Activated CD8-positive, alpha-beta memory T cell treated with anti-CD3 and anti-CD28 coated beads for 4 hours (primary cell): ENCODE measurements at places on chromosomes 7 and 10.

GRCh38 chr10:77969114-77969513, 42.6 kb upstream of the DLG5 start:
- no peak for DNase-seq

- DNase-seq: no peak
Observed at GRCh38 chr7:116342125-116342524, 131.8 kb downstream of the TES start.

- DNase-seq: no peak
Observed at GRCh38 chr7:135341049-135341448, 107.4 kb downstream of the STRA8 start.

- no peak for DNase-seq
Observed at GRCh38 chr10:97589479-97589878, at the start of gene C10orf62. TSS of gene C10orf62 (plus strand) at chr10:97589721. CDS start at chr10:97589898, 177 bp downstream.

DNA sequence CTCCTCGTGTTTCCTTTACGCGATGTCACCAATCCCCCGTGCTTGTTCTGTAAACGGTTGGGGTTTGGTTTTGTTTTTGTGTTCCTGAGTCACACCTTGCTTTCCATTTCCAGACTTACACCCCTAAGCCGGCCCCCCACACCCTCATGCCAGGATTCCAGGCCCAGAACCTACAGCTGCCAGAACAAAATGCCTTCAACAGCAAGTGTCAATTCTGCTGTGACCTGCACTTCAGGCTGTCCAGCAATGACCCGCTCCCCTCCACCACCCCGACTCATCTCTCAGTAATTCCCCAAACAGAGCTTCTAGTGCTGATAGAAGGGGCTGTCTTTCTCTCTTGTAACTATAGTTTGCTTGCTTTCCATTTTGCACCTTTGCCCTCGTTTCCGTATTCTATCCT, 722.1 kb upstream of the CELF2 start:
- no peak for DNase-seq

GRCh38 chr7:25134358-25135010, 9.4 kb upstream of the CYCS start:
- no peak for DNase-seq

DNA sequence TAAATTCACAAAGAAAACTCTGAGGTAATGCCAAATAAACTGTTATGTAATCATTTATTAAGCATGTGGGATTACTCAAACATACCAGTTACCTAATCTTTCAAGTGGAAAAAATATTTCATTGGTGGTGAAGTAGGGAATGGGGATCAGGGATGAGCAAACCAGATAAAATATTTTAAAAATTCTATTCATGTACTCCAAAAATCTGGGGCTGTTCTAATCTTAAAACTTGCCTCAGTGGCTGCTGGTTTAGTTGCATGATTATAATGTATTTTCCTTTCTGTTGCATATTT, 19.5 kb downstream of the LMOD2 start:
- no peak for DNase-seq

- DNase-seq: no peak
Observed at GRCh38 chr7:122384528-122384927, 80.0 kb upstream of the FEZF1 start.

- DNase-seq: no peak
Observed at GRCh38 chr7:44549457-44549856, 8.3 kb upstream of the NPC1L1 start.

DNA sequence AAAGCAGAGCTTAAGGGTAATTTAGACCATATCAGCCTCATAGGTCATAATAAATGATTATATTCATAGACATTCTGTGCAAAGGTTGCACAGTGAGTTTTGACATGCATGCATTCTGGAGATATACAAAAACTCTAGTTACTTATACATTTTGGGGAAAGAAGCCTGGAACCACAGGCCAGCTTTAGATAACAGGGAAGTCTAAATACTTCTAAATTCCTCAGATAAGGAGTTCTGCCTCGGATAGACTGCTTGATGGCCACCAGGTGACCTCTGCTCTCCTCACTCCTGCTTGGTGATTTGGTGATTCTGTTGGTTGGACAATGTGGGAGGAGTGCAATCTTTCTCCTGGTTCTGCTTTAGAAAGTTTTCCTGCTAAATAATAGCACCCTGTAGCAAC, 77.9 kb downstream of the SGMS1 start:
- no peak for DNase-seq

DNA sequence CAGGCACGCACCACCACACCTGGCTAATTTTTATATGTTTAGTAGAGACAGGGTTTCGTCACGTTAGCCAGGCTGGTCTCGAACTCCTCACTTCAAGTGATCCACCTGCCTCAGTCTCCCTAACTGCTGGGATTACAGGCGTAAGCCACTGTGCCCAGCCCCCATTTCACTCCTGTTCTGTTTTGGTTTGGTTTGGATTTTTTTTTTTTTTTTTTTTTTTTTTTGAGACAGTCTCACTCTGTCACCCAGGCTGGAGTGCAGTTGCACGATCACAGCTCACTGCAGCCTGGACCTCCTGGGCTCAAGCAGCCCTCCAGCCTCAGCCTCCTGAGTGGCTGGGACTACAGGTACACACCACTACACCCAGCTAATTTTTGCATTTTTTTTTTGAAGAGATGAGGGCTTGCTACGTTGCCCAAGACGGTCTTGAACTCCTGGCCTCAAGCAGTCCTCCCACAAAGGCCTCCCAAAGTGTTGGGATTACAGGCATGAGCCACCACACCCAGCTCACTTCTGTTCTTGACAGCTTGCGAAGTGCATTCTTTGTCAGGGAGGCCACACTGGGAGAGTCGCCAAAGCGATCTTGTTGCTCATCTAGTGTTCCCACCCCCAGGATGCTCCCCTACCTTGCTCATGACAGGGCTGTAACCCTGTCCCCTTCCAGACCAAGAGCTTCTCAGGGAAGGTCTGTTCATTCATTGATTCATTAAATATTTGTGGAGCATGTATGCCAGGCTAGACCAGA, 229.1 kb downstream of the CUX1 start:
- no peak for DNase-seq

DNA sequence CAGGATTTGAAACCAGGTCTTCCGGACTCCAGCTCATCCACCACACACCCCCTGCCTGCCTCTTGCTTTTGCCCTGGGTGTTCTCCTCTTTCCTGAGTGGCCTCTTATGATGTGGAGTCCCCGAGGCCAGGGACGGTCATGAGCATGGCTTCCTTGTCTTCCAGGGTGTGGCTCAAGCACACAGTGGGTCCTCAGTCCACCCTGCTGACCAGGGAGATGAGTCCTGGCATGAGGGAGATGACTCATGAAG, 32.8 kb downstream of the DNAJB12 start:
- DNase-seq: no peak

DNA sequence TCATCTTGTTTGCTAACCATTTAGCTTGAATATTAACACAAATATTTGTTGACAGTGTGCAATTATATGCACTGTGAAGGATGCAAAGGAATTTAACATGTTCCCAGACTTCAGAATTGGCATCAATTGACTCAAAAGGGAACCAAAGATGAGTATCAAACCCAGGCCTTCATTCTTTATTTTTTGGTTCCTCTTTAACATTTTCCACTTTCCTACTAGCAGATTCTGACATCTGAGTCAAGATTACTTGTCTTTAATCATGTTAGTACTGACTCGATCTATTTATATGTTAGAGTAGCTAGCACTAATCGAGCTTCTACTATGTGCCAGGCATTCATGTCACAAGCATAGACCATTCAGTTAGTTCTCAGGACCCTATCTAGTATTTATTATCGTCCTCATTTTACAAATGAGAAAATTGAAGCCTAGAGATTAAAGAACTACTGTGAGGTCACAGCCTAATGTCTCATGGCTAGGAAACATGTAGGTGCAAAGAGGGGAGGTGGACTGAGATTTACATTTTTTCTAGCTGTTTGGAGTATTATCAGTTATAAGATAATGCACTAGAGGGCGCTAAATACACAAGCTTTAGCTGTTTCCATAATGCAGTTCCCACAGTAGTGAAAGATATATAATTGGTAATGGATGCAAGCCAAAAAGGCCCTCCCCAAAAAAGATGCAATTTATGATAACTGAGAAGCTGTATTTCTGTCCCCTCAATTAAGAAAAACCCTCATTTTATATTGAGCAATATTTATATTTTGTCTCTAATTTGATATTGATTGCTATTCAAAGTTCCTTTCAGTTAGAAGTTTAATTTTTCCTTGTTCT, 32.9 kb upstream of the KMT2E start:
- DNase-seq: no peak

DNA sequence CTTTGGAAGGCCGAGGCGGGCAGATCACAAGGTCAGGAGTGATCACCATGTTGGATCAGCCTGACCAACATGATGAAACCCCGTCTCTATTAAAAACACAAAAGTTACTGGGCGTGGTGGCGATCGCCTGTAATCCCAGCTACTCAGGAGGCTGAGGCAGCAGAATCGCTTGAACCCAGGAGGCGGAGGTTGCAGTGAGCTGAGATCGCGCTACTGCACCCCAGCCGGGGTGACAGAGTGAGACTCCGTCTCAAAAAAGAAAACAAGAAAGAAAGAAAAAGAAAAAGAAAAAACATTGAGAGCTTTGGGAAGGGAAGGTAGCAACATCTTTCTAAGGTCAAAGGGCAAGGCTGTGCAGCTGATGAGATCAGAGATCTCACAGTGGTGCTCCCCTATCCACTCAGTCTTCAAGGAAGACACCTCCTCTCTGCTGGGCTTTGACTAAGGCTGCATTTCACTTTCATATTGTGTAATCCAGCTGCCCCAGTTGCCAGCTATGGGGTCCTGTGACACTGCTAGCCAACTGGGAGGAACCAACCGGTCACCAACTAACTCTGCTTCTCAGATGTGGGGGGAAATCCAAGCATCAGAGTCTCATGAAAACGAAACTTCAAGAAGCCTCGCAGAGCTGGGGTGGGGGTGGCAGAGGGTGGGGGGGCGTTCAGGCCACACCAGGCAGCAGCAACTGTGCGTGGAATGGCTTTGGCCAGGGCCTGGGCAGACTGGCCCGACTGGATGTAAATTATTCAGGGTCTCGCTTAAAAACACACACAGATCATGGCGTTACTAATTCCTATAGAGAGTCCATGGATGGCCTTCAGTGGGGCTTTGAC, 1.5 kb downstream of the IL15RA start:
- peak; percentile 20 for DNase-seq

GRCh38 chr10:67784474-67784873, 53.5 kb downstream of the DNAJC12 start:
- no peak for DNase-seq

DNA sequence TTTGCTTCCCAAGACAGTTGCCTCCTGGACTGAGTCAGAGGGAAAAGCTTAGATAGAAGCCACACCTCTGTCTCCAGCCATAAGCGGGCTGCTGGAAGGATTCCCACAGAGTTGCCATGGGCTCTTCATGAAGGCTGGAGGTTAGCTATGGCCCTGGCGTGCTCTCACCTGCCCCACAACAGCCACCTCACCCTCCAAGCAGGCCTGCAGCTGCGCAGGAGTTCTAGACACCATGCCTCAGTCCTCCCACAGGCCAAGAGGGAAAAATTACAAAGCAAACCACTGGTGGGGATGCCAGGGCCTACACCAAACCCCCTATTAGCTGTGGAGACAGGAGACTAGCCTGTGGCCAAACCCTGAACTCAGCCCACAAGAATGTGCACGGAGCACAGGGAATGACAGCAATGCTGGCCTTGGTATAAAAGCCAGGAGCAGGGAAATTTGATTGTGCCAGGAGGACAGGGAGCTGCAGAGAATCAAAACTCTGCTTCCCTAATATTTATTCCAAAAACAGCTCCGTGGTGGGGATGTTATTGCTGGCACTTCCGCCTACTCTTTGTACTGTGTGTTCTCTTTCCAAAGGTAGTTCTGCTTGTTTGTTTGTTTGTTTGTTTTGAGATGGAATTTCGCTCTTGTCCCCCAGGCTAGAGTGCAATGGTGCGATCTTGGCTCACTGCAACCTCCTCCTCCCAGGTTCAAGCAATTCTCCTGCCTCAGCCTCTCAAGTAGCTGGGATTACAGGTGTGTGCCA, 60.3 kb upstream of the STK17A start:
- no peak for DNase-seq

- no peak for DNase-seq
Observed at GRCh38 chr10:7337431-7338171, 73.2 kb downstream of the SFMBT2 start.

GRCh38 chr7:74002474-74003017, 25.4 kb upstream of the ELN start:
- DNase-seq: no peak

GRCh38 chr10:129963641-129964501, at the start of gene EBF3:
TSS of gene EBF3 (minus strand) at chr10:129964274. CDS start at chr10:129963768, 506 bp downstream.
- DNase-seq: no peak

DNA sequence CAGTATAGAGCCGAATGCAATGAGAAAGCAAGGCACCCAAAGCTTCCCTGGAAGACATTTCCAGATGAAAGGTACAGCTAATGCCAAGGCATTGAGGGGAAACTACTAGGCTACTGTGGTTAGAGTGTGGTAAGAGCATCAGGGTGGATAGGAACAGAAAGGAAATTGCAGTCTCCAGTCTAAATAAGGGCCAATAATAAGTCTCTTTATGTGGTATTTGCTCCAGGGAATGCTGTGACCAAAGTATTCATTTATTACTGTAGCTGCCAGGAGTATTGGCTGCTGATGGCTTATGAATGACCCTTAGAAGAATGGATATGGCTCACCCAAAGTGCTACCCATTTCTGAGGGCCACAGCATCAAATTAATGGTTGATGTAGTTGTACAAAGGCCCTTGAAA, 30.1 kb upstream of the POT1 start:
- DNase-seq: no peak

GRCh38 chr10:93236393-93237040, 162.8 kb downstream of the CYP26A1 start:
- no peak for DNase-seq

DNA sequence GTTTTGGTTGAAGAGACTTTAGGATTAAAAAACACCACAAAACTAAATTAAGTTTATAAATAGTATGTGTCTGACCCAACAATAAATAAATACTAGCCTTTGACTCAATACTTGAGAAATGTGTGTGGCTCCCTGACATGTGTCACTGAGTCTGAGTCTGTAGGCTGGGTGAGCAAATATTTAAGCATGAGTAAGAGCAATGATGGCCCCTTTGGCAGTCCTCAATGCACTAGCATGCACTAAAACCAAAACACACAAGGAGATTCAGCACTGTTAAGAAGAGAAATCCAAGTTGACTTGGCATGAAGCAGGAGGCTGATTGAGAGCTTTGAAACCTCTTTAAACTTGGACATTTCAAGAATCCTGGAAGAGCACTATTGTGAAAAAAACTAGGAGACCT, 37.1 kb downstream of the CCDC71L start:
- DNase-seq: no peak

DNA sequence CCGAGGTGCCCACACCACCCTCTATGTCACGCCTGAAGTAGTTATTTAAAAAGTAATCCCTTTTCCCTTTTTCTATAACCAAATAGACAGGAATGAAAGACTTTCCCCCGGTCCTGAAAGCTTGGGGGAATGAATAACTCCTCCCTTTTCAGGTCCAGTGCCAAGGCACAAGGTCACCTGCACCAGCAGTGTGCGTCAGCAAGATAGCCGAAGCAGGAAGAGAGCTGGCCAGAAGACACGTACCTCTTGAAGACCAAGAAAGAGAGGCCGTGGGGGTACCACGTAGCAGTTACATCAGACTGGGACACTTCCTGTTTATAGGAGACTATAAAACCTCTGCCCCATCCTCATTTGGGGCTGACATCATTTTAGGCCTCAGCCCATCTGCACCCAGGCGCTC, 10.7 kb upstream of the AKR1B1 start:
- DNase-seq: no peak

- peak; percentile 48 for DNase-seq
Observed at GRCh38 chr7:25862261-25863004, 289.6 kb upstream of the NFE2L3 start.

GRCh38 chr10:103273041-103273441, 3.9 kb upstream of the INA start:
- DNase-seq: no peak
